ENCODE measurements at places on chromosomes 2 and 18. TPM values are rescaled to one million over a fixed set of nuclear protein-coding genes. Genes with fewer than 3 reads are reported as not detected.
A peak's percentile ranks its signal among the peaks of the same experiment; 100 is the strongest.

Gene CFAP221
- total RNA-seq = not detected

Gene INO80B
- 44.3 TPM for total RNA-seq

Gene C2orf80
- total RNA-seq = not detected

Gene ERMN
- 0.64 TPM for total RNA-seq

Gene ABCG5
- not detected for total RNA-seq

Gene BOLL
- total RNA-seq = not detected

Gene PAX3
- not detected for total RNA-seq

Gene EVX2
- not detected for total RNA-seq

DNA sequence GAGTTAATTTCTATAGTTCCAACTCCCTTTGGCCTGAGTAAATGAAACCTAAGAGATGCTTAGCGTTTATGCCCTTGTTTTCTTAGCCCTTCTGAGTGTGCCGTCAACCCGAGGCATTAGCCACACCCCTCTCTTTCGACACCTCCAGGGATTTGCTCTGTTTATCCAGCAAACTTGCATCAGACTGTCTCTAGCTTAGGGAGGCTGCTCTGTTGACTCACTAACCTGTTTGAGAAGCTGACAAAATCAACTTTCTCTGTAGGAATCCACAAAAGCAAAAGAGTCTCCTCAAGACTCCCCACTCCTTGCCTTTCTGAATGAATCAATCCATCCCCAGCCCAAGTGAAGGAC, 317.6 kb downstream of the TNS1 start:
- no peak for DNase-seq

DNA sequence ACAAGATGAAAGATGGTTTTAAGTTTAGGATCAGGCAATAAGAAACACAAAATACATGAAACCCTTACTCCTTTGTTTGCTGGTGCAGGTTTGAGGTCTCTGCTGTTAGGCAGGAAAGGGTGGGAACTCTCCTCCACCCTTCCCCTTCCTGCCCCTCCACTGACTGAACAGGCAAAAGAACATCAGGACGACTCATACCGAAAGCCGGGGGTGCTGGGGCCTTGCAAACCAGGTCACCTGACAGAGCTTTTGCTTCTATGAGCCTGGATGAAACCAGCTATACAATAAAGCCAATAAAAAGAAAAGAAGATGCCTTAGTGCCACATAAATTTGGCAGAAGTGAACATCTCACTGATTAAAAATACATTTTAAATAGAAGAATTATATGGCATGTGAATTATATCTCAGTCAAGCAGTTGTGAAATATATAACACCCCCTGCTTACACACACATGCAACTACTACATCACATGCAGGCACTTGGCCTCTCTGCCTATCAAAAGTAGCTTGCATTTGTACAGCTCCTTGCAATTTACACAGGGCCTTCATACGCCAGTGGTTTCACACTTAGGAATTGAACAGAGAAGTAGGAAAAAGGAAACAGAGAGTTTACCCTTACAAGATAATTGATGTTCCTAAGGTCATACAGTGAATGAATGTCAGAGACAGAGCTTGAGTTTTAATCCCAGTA, 215.1 kb upstream of the TRIB2 start:
- DNase-seq = peak; percentile 67
